Hypothalamus (tissue), 51 donors: ENCODE measurements at places on chromosomes 1 and 21.

DNA sequence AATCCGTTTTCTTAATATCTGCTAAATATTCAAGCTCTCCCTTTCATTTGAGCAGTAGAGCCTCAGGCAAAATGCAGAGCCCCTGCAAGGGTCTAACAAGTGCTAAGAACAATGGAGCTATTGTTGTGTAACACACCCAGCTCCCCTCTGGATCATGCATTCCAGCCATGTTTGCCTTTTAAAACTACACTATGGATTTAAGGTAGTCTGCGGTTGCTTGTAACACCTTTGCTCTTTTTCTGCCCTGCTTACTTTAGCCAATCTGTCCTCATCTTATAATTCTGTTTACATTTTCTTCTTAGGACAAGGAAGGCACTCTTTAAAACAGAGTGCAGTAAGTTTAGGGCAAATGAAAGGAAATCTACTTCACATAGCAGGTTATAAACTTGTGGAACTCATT lies 60.0 kb upstream of the C1orf105 start:
- DNase-seq, result no peak

- no peak for DNase-seq
Observed at GRCh38 chr1:113675302-113675701, 84.0 kb downstream of the PHTF1 start.

DNA sequence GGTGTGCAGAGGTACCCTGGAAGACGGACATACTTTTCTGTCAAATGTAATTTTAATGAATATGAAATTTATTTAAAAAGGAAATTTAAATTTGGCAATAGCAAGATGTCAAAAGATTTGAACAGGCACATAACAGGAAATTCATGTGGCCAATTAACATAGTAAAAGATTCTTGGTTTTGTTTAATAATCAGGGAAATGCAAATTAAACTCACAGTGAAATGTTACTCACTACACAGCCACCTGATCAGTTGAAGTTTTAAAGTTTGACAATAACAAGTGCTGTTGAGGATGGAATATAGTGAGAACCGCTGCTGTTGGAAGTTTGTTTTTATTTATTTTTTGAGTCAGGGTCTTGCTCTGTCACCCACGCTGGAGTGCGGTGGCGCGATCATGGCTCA lies 63.9 kb downstream of the TEX35 start:
- no peak for DNase-seq

DNA sequence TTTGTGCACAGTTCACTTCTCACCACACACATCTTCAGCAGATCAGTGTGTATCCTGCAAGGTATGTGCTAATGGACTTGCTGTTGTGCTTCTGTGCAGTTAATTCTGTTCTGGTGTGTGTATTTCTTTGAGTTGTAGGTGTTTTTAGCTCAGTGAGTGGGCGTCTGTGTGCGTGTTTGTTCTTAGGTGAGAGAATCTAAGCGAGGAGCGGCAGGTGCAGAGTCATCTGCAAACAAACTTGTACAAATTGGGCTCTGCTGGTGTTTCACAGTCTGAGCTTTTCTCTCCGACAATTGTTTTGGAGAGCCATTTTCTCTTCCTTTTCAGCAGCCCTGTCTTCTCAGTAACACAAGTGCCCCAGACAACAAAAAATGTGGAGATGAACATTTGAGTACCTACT lies 43.6 kb downstream of the ACP6 start:
- DNase-seq, result no peak

DNA sequence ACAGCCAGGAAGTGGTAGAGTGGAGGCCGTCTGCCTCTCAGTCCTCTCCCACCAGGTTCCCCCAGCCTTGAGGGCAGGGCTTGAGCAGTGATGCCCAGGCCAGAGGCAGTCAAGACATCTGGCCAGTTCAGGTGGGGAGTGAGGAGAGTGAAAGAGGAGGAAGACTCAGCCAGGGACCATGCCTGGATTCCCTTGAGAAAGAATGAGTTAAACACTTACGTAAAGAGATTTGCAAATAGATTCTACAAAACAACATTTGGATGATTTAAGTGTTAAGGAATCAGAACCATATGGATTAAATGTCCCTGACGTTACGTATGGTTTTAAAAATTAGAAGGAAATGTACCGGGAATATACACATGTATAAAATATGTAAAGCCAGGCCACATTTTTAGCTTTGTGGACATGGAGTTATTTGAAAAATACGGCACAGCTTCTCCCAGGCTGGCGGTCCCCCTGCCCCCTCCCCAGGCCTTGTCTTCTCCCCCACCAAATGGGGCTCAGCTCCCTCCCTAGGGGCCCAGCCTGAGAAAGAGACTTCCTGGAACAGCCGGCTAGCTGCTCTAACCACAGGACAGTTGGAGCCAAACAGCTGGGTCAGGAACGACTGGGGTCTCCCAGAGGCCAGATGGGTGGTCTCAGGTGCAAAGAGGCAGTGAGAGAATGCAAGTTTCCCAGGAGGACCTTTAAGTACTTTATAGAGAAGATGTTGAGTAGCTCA lies 188.3 kb upstream of the EDN2 start:
- DNase-seq, result no peak

DNA sequence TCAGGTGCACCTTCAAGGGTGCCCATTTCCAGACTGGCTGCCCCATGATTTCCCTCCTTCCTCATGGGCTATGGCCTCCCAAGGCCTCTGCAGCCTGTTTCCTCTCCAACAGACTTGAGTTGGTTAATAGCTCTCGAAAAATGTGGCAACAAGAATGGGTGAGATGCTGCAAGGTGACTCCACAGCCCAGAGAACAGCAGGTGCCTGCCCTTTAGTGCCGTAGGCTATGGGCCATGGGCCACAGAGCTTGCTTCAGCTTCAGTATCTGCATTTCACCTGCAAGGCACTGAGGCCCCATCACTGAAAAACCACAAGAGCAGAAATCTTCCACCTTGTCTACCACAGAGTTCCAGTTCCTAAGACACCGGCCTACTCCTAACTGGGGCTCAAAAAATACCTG lies 122.0 kb downstream of the ETS2 start:
- DNase-seq, result no peak
